ENCODE measurements at places on chromosomes 5 and 9.

- peak; percentile 58 for DNase-seq
Measured at GRCh38 chr5:157456301-157456700, 3.7 kb upstream of the NIPAL4 start.

DNA sequence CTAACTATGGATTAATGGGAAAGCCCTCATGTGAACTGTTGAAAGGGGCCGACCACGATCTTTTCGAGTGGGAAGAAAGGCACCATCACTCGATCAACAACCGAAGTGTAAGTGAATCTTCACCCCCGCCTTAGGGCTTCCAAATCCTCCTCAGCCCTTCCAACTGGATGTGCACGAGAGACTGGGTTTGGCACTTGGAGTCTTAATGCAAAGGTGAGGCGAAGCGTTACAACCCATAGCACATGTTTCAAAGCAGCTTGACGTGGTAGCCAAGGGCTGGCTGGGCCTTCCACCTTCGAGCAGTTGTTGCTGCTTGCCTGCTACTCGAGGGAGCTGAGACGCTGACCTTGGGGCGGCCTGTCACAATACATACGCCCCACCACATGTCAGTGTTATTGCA, 5.7 kb upstream of the LCN9 start:
- DNase-seq = no peak

DNA sequence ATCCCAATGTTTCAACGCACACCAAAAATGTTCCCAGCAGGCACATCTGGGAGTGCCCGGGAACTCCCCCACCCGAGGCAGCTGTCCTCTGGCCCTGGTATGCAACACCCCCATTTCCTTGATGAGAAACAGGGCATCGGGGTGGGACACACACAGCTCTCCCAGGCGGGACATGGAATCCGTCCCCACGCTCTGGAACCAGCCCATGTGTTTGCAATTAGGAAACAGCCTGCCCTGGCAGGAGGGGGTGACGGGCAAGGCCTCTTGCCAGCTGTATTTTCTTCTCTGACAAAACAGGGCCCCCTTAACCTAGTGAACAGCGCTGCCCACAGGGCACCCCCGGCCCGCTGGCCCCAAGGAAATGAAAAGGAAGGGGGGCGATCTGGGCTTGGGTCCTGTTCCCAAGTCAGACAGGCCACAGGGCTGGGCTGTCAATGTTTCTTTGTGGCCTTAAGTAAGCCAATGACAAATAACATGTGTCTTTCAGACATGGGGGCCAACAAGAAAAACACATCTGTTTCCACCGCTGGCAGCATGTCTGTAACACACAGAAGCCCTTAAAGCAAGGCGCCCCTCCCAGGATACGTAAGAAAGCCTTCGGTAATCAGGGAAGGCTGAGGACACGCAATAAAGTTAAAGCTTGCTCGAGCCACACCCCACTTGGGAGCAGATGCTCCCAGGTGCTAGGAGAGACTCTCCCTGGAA, 125.3 kb downstream of the ROR2 start:
- no peak for DNase-seq

DNA sequence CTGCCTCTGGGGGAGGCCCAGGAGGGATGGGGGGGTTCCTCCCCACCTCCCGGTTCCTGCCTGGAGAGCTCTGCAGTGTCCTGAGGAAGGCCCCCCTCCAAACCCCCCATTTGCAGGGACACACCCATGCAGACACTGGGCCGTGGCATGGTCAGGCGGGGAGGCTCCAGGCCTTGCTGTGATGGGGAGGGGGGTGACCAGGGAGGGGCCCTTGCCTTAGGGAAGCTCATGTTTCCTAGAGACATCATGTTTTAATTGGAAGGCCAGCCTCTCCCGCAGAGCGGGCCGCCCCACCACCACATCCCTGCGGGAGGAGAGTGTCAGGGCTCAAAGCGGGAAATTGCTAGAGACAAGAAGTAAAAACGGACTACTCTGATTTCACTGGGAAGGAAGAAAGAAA, 12.0 kb downstream of the PRRX2 start:
- no peak for DNase-seq

GRCh38 chr9:132591751-132592314, 9.4 kb downstream of the BARHL1 start:
- no peak for DNase-seq

DNA sequence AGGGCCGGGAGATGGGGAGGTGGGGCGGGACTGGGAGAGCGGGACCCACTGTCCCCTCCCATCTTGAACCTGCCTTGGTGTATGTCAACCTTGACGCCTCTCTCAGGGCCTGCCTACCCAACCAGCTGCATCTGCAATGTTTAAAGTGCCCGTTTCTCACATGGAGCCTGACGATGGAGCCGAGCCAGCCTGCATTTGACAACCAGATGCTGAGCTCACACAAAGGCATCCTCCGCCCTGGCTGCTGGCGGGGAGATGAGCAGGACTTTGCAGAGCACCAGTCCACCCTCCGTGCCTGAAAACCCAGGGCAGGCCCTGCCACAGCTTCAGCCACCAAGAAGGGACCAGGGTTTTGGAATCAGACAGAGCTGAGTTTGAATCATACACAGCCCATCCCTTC, 141.1 kb upstream of the SMIM23 start:
- DNase-seq = no peak

- no peak for DNase-seq
Measured at GRCh38 chr5:40832345-40832744, 2.7 kb downstream of the RPL37 start.

DNA sequence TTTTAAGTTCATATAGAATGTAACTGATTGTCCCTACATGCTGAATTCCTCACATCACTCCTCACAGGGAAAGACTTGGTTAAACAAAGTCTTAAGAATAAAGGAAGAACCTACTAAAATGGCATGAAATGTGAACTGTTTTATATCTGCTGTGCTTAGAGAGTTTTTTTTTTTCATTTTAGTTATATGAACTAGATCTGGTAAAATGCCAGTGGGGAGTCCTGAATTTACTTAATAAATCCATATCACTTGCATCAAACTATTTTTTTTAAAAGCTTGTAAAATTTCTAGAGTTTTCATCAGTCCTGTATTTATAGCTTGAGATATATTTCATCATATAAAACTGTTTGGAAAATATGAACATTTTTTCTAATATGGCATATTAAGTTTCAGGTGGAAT, 1528.6 kb downstream of the EFNA5 start:
- no peak for DNase-seq

DNA sequence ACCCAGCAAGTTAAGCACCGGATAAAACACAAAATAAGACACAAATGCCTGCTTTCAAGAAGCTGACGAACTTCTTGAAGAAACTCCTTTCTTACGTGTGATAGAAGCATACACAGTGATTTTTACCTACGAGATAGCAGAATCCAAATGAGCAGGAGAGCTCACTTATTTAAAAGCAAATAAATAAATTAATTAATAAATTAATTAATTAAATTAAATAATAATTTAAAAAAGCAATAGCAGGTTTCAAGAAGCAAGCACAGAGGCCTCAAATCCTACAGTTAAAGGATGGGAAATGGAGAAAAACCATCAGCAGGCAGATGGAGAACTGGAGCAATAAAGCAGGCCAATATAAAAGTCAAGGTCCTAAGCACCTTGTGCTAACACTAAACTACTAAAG, 17.3 kb downstream of the LEAP2 start:
- DNase-seq = no peak

DNA sequence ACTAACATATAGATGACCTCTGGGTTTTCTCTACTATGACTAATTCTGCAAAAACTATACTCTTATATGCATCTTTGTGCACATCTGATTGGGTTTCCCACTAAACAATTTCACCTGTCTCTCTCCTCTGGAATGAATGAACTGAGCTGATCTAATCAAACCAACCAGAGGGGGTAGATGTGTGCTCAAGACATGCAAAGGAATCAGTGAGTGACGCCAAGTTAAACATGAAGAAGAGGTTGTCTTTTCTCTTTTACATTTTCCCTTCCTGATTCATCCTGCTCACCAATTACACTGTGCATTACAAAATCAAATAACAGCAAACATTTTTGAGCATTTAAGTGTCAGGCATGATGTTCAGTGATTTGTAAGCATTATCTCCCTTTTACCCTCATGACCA, 29.6 kb upstream of the GRXCR2 start:
- no peak for DNase-seq

DNA sequence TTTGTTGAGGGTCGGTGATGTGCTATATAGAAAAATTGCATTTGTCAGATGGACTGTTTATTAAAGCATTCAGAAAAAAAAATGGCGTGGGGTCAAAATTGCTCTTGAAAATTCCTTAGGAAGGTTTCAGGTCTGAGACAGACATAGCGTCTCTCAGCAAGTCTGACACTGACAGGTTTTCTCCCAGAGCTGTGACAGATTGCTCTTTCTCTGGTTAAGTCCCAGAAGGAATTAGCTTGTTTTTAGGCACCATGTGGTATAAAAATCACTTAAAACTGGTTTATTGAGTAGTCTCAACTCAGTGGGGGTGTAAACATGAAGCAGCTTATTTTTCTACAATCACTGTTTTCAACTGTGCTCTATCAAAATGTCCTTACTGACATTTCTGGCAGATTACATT, 1379.8 kb downstream of the MAT2B start:
- no peak for DNase-seq
